Ovary (tissue), 10 donors: ENCODE measurements at places on chromosomes 13 and 19.

- no peak for DNase-seq
- no peak overlapping the region for H3K4me3 ChIP-seq
- H3K27me3 ChIP-seq, result no peaks in the 10 kb centered on the region
- no peaks in the 10 kb centered on the region for H3K36me3 ChIP-seq
Measured at GRCh38 chr13:66751691-66752090, 478.4 kb downstream of the PCDH9 start.

DNA sequence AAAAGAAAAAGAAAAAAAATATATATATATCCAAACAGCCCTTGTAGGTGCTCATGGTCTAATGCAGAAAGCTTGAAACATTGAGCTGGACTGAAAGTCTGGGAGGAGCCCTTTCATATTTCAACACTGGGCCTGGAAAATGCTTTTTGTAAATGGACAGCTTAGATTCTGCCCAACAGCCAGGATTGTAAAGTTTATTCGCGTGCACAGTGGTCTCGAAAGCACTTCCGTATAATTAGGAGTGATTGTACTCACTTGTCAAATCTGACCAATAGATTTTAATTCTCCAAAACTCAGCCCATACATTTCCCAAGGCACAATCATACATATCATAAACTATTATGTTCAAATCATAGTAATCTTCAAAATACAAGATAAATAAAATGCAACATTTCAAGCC lies 260.1 kb downstream of the COL4A1 start:
- H3K4me1 ChIP-seq, result peaks cover 3% of the 10 kb centered on the region
- no peak for DNase-seq
- no peaks in the 10 kb centered on the region for H3K27me3 ChIP-seq
- H3K27ac ChIP-seq, result no peak overlapping the region

- no peak overlapping the region for H3K4me3 ChIP-seq
- H3K27me3 ChIP-seq, result no peaks in the 10 kb centered on the region
Measured at GRCh38 chr13:55577847-55578210, 1562.9 kb upstream of the PRR20A start.

DNA sequence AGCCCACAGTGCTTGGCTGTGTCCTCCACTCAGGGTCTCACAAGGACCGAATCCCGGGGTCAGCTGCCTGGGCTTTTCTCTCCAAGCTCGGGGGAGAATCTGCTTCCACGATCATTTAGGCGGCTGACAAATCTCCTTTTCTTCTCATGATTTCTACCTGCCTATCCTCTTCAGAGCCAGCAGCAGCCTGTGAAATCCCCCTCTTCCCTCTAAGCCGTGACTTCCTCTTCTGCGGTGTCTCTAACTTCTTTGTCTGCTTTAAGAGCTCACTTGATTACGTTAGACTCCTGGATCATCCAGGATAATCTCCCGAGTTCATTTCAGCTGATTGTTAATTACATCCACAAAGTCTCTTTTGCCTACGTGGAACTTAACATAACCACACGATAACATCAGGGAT lies 22.5 kb upstream of the ZNF845 start:
- DNase-seq, result no peak
- H3K36me3 ChIP-seq, result no peaks in the 10 kb centered on the region
- no peak overlapping the region for H3K4me3 ChIP-seq
- H3K27me3 ChIP-seq, result no peaks in the 10 kb centered on the region
- H3K4me1 ChIP-seq, result peaks cover 4% of the 10 kb centered on the region

DNA sequence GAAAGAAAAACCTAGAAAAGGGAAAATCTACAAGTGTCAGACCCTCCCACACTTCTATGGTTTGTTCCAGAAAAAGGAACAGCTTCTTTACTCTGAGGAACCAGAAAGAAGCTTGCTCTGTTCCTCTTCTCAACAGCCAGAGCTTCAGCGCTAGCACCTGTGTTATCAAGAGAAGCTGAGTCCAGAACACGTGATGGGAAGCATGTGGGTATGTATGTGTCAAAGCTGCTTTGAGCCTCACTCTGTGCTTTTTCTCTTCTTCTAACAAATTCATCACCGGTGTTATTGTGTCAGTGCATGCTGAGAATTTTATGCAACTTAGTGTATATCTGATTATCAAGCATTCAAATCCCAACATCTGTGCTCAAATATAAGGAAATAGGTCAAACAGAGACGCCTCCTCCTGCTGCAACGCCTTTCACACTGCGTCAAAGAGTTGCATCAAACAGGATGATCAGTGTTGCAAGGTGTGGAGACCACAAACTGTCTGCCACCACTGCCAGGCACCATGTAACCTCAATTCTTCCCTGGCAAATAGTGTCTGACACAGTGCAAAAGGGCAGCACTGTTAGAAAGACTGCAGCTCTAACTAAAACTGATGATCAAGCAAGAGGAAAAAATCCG lies 83.9 kb downstream of the LRRC63 start:
- H3K4me1 ChIP-seq, result peaks cover 1% of the 10 kb centered on the region
- H3K4me3 ChIP-seq, result no peak overlapping the region
- no peak for DNase-seq
- no peaks in the 10 kb centered on the region for H3K27me3 ChIP-seq
- H3K27ac ChIP-seq, result no peak overlapping the region
- no peaks in the 10 kb centered on the region for H3K36me3 ChIP-seq

DNA sequence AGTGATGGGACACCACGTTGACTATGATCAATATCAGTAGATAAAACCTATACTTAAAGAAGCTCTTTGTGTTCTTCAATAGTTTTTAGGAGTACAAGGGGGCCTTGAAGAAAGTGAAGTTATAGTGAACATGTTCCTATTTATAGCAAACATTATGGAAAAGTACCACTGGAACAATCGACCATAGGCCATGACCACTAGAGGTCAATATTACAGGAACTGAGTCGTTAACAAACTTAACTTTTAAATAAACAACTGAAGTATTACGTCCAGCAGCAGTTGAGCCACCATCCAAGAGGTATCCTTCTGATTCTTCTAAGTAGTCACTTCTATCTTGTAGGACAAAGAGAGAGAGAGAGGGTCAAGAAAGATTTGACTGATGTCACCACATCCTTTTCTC lies 391.0 kb upstream of the SLITRK5 start:
- H3K27ac ChIP-seq, result no peak overlapping the region
- H3K4me3 ChIP-seq, result no peak overlapping the region
- H3K36me3 ChIP-seq, result no peaks in the 10 kb centered on the region
- DNase-seq, result no peak
- no peaks in the 10 kb centered on the region for H3K27me3 ChIP-seq

GRCh38 chr19:38068826-38069225 lies 155.2 kb downstream of the DPF1 start:
- no peaks in the 10 kb centered on the region for H3K27me3 ChIP-seq
- no peaks in the 10 kb centered on the region for H3K36me3 ChIP-seq

DNA sequence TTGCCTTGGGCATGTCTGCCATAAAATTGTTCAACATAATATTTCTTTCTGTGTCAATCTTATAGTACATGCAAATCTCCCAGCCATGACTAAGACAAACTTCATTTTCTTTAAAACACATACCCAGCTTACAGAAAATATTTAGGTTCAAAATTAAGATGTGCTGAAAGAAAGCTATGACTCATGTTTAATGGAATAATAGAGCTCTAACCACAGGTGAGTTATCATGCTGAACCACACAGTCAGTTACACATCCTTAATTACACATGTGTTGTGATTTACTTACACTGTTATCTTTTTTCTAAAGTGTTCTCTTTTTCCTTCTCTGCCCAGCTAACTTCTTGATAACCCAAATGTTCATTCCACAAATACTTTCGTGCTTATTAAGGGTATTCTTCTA lies 1831.2 kb downstream of the OLFM4 start:
- no peak overlapping the region for H3K27ac ChIP-seq
- no peaks in the 10 kb centered on the region for H3K36me3 ChIP-seq
- DNase-seq, result no peak

GRCh38 chr13:23516702-23517101 lies 53.5 kb upstream of the TNFRSF19 start:
- no peaks in the 10 kb centered on the region for H3K36me3 ChIP-seq
- H3K4me3 ChIP-seq, result no peak overlapping the region
- H3K27me3 ChIP-seq, result no peaks in the 10 kb centered on the region

- no peaks in the 10 kb centered on the region for H3K27me3 ChIP-seq
- no peak overlapping the region for H3K4me3 ChIP-seq
- H3K36me3 ChIP-seq, result no peaks in the 10 kb centered on the region
- H3K27ac ChIP-seq, result no peak overlapping the region
- DNase-seq, result no peak
Measured at GRCh38 chr13:28440774-28441504, 54.0 kb downstream of the FLT1 start.

DNA sequence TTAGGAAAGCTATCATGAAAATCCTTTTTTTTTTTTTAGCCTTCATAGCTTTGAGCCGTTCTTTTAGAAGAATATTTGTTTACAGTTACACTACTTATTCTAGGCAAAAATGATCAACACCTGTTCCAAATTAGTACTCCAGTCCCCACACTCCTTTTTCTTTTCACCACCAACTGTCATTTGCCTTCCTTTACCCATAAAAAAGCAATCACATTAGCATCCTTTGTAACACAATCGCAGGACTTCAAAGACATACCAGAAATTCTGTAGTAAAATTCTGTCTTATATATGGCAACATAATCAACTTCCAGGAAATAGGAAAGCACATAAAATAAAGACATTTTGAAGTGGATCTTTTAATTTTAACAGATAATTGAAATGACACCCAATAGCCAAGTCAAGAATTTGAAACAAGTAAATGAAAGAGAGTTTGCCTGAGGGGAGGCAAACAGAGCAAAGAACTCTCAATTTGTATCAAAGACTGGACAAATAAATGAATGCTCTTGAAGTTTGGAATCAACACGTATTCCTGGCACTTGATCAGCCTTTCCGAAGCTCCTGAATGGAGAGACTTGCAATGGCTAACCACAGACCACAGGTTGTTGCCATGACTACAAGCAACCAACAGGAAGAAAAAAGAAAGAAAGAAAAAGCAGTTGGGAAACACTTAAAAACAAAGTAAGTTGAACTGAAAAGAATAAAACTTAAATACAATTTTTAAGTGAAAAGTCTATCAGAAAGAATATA lies 206.8 kb downstream of the PCDH9 start:
- H3K27me3 ChIP-seq, result no peaks in the 10 kb centered on the region
- no peak overlapping the region for H3K4me3 ChIP-seq

- peak; percentile 70 for DNase-seq
- no peak within 1 kb of the TSS for H3K27ac ChIP-seq
- peaks cover 5% of the 10 kb centered on the region for H3K4me1 ChIP-seq
- peak within 1 kb of the TSS; percentile 24 for H3K4me3 ChIP-seq
- H3K36me3 ChIP-seq, result no peaks in the 10 kb centered on the region
Measured at GRCh38 chr13:27792393-27793218, at the start of gene GSX1. Gene GSX1, plus strand, starts transcription at chr13:27792483. Its CDS starts 208 bp downstream, at chr13:27792691.

DNA sequence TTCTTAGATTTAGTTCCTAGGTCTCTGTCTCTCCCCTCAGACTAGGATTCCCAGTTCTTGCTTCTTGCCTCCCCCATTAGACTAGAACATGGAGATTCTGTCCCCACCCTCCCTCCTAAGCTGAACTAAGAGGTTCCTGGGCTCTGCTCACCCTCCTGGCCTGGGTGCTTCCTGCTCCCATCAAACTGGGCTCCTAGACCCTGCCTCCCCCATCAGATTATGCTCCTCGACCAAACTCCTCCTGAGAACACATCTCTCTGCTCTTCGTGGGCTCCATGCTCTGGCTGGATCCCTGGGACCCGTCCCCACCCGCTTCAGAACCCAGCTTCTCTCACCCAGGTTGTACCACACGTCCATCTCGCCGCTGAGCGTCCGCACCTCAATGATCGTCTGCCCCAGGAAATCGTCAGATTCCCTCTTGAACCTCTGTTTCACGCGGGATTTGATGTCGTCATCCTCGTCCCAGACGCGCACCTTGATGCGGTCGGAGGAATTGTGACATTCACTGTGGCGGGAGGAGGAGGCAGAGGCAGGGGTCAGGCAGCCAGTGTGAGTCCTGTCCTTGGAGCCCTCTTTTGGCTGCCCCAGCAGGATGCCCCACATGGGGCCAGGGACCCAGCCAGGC lies 42.7 kb downstream of the UNC13A start:
- no peak for DNase-seq
- no peaks in the 10 kb centered on the region for H3K27me3 ChIP-seq
- H3K27ac ChIP-seq, result no peak overlapping the region

- H3K36me3 ChIP-seq, result no peaks in the 10 kb centered on the region
- H3K27me3 ChIP-seq, result no peaks in the 10 kb centered on the region
- H3K27ac ChIP-seq, result no peak overlapping the region
Measured at GRCh38 chr13:46039411-46040182, 12.9 kb downstream of the ZC3H13 start.

DNA sequence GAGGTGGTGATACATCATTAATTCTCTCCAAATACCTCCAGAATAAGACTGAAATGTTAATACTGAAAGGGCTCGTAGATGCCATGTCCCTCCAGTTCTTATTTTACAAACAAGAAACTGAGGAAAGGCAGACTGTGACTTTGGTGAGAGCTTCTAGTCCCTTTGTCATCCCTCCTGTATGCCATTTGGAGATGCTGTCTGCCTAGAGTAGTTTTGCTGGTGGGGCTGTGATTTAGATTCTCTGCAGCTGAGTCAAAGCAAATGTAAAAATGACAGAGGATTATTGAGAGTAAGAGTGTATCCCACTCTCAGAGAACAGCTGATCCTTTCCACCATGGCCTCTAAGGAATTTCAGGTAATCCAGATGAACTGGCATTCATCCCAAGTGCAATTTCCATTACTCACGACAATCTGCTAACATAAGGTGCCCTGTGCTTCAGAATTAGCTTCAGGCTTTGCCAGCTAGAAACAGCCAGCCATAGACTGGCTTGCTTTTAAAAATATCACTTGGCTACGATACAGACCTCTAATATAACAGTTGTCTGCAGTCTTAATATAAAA lies 16.8 kb downstream of the PABPC3 start:
- no peak for DNase-seq
- no peaks in the 10 kb centered on the region for H3K27me3 ChIP-seq
- H3K4me3 ChIP-seq, result no peak overlapping the region
- no peaks in the 10 kb centered on the region for H3K4me1 ChIP-seq
